IMR-90 (cell line): ENCODE measurements at places on chromosomes 4 and X.
A peak's percentile ranks its signal among the peaks of the same experiment; 100 is the strongest.

DNA sequence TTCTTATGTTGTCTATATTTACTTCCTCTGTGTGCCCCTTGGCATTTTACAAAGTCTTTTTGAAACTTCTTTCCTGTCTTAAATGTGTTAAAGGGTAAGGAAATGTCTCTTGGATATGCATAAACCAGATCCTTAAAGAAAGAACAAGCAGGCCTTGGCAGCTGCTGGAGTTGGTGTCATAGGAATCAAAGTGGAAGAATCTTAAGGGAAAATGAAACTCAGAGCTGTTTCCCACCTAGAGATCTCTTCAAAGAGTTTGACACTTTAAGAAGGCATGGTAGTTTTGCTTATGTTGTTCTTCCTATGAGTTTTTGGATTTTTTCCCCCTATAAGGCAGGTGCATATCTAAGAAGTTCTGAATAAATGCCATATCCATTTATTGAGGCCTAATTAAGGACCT is 37.0 kb upstream of the CWH43 start:
- DNase-seq: no peak

DNA sequence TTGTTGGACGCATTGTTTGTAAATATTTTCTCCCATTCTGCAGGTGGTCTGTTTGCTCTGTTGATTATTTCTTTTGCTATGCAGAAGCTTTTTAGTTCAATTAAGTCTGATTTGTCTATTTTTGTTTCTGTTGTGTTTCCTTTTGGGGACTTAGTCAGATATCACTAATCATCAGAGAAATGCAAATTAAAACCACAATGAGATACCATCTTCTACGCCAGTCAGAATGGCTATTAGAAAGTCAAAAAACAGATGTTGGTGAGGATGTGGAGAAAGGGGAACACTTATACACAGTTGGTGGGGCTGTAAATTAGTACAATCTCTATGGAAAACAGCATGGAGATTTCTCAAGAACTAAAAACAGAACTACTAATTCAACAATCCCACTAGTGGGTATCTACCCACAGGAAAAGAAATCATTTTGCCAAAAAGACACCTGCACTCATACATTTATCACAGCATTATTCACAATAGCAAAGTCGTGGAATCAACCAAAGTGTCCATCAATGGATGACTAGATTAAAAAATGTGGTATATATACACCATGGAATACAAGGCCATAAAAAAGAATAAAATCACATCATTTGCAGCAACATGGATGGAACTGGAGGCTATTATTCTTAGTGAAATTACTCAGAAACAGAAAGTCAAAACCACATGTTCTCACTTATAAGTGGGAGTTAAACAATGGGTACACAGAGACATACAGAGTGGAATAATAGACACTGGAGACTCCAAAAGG is 8.1 kb downstream of the COQ2 start:
- peak; percentile 32 for DNase-seq

GRCh38 chr4:159027535-159027934 is 75.3 kb upstream of the RAPGEF2 start:
- peak; percentile 20 for DNase-seq

DNA sequence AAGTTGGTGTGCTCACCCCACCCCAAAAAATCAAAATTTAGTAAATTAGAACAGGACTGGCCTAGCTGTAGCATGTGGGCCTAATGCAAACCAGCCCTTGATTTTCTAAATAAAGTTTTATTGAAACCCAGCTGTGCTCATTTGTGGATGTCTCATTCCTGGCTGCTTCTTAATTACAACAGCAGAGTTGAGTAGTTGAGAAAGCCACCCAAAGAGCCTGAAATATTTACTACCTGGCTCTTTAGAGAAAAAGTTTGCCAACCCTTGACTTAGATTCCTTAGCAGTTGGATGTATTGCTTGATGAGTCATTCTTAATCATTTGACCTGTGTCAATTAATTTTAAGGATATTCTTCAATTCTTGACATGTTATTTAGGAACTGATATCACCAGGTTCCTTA is 168.3 kb upstream of the PUDP start:
- DNase-seq: no peak

- DNase-seq: no peak
These were observed 742.3 kb upstream of the POU3F4 start for GRCh38 chrX:82765811-82766210.

DNA sequence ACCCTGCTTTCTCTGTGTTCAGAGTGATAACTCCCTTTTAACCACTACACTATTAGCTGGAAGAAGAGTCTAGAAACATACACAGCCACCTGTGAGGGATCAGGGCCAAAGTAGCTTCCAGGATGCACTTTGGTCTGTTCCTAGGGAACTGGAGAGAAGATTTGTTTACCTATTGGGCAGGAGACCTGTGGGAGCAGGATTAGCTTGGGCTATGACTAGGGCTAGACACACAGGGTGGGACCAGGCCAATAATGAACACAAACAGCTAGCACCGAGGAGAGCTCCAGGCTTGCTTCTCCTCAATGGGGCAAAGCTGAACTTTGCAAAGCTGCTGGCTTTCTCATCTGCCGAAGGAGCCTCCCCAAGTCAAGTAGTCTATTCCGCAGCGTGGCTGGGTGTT is 24.4 kb upstream of the MAP7D3 start:
- no peak for DNase-seq

DNA sequence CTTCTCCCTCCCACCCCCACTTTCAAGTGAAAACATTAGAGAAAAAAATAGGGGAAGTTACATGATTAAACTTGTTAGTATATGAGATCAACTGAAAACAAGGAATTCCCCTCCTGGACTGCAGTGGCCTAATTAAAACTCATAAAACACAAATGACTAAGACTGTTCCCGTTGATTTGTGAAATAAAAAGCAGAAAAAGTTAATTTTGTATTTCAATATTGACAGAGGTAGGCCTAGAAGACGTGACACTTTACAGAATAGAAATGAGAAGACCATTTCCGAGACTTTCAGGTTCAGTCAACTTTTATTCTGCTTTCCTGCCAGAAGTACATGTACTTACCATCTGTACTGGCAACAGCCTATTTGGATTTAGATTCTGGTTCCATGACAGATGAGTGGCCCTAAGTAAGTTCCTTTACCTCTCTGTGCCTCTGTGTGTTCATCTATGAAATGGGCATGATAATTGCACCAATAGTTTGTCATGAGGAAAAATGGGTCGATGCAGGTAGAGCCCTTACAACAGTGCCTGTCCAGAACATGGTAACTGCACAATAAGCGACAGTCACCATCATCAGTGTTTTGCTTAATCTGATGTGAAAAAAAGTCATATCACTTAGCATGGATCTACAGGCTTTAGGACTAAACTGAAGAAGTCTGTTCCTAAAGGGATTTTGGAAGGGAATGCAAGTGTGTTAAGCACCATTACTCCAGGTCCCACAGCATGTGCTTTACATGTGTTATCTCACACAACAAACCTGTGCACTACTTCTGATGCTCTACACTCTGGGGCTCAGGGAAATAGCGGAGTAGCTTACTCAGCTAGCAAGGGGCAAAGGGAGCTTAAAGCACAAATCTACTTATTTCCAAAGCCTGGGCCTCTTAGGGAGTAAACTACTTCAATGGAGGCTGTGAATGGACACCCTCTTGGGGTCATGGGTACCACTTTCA is 562.3 kb upstream of the DIPK2B start:
- no peak for DNase-seq

DNA sequence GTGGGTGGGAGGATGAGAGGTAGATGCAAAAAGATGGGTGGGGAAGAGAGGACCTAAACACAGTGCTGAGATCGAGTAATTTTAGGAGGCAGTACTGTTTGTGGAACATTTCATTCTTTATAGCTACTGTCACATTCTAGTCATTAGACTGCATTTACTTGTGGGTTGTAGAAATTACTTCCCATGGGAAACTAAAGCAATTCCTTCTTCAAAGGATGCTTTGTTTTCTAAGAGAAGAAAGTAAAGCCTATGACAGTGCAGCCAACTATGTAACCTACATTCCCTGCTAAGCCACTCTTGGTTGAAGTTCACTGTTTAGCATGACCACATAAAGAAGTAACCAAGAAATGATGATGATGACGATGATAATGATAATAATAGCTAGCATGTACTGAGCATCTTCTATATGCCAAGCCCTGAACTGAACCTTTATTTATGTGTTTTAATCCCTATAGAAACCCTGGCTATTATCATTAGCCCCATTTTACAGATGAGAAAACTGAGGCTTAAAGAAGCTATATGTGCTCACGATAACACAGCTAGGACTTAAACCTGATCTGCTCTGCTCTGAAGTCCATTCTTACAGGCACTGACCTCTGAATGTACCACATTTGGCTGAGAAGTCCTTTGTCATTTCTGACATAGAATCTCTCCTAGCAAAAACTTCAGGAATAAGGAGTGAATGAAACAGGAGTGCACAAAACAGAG is 114.5 kb upstream of the KIT start:
- DNase-seq: peak; percentile 94

- no peak for DNase-seq
These were observed 50.8 kb upstream of the RAP2C start for GRCh38 chrX:132270021-132270420.

GRCh38 chrX:102658556-102658955 is 7.3 kb downstream of the GPRASP1 start:
- no peak for DNase-seq

DNA sequence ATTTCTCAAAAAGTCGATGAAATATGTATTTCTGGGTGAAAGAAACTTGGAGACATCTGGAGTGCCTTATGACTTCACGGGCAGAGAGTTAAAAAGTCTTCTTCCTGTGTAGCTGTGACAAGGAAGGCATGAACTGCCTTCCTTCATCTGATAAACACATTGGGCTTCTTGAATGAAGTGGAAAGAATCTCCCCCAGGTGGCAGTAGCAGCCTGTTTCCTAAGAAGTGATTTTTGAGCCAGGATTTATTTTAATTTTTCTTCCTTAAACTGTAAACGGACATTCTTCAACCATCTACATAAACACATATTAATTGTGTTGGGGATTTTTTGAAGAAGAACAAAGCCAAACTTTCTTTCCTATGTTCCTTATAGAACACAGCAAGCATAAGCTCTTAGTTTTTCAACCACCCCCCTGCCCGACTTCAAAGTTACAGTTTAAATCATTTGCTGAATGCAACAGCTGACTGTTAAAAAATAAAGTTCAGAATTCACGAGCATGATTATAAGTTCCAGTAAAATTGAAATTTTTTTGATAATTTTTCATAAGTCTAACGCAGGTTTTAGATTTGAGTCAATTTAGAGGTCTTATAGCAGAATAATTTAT is 980 bp upstream of the GIMD1 start:
- DNase-seq: peak; percentile 86

GRCh38 chrX:48848847-48849246 is 13.4 kb upstream of the PCSK1N start:
- no peak for DNase-seq

DNA sequence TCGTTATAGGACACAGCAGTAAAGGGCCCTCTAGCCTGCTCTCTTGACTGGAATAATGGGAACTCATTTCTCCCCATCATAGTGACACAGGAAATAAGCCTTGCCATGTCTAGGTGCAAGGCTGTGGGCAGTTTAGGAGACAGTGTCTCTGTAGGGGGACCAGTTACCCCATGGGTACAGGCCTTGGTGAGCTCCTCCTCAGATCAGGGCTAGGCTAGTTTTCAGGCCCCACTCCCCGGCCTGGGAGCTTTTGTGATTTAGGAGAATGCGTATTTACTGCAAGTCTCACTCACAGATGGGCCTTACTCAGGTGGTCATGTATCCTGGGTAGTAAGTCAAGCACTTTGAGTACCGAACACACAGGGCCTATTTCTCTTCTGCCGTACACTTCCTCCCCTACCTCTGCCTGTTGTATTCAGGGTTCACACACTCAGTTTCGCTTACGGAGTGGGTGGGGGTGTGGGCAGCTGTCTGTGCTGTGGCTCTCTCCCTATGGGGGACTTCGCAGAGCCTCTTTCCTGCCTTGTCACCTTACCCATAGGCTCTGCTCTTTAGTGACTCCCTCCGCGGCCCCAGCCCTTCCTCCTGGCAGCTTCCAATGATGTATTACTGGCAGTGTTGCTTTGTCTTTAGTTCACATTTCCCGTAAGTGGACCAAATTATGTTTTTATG is 34.2 kb downstream of the FAM193A start:
- no peak for DNase-seq

GRCh38 chrX:54807524-54808108 is at the start of gene MAGED2:
TSS of gene MAGED2 (plus strand) at chrX:54807745. CDS start at chrX:54809332, 1,587 bp downstream.
- DNase-seq: peak; percentile 16

DNA sequence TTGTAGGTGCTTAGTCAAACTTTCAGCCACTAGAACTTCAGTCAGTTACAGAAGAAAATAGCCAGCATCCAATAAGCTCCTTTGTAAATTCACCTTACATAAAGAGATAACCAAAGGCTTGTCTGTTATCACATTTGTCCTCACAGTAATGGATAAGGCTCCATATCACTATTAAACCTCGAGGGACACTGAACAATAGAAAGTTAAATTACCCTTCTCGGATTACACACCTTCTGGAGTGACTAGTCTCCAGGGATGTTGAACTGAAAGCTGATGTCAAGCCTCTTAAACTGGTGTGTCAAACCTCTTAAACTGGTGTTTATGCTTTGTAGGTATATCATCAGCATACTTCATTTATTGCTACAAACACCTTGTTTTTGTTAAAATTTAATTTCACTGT is 639.0 kb downstream of the CENPC start:
- DNase-seq: no peak

DNA sequence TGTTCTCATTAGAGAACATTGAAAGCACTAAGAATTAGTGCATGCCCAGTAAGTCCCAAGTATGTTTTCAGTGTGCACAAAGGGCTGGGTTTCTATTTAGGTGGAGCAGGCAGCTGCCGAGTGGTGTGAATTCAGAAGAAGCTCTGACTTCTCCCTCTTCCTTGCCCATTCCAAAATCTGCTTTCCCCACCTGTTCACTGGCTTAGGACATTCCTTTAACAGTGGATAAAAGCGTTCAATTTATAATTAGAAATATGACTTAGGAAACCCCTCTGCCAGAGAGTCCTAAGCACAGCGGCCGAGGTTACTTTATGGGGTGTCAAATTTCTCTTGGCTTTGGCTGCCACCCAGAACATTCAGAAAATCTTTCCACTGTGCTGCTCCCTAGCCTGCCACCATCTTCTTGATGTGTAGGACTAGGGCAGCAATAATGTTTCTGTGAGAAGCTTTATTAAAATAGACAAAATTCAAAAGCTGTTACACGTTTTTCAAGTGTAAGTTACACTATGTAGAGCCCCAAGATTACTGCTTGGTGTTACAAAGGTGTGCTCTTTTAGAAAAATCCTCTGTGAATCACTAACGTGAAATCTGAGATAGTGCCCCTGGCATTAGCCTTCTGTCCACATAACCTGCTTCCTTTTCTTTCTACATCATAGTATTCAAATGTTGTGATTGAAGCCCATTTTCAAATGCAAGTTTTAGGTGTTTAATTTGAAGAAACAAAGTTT is 191.6 kb upstream of the ANKRD50 start:
- DNase-seq: peak; percentile 68

DNA sequence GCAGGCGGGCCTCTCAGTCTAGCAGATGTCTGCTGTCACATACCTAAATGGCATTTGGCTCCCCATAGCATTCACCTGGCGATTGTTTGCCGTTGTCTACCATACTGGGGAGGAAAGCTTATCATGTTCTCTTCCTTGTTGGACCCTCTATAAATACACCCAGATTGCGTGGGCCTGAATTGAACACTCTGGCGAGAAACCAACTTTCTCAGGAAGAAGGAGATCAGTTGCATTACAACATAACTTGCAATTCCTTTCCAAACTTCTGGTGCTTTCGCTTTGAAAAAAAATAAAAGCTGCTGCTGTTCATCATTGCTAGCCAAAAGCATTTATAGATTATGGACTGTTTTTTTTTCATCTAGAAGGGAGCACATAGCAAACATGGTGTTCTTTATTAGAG is 230.0 kb upstream of the GPC4 start:
- peak; percentile 17 for DNase-seq

GRCh38 chr4:101307899-101308298 is 39.4 kb downstream of the PPP3CA start:
- no peak for DNase-seq

GRCh38 chr4:22500128-22500611 is 15.7 kb downstream of the ADGRA3 start:
- DNase-seq: no peak
